ENCODE measurements at places on chromosomes 7 and 10.
A peak's percentile ranks its signal among the peaks of the same experiment; 100 is the strongest.

GRCh38 chr7:27950123-27950522 is 210.2 kb downstream of the TAX1BP1 start:
- no peak for DNase-seq

- DNase-seq: no peak
These were observed 2.0 kb downstream of the MTPN start for GRCh38 chr7:135975166-135975565.

- DNase-seq: no peak
These were observed 66.1 kb downstream of the GRM8 start for GRCh38 chr7:127186686-127187085.

DNA sequence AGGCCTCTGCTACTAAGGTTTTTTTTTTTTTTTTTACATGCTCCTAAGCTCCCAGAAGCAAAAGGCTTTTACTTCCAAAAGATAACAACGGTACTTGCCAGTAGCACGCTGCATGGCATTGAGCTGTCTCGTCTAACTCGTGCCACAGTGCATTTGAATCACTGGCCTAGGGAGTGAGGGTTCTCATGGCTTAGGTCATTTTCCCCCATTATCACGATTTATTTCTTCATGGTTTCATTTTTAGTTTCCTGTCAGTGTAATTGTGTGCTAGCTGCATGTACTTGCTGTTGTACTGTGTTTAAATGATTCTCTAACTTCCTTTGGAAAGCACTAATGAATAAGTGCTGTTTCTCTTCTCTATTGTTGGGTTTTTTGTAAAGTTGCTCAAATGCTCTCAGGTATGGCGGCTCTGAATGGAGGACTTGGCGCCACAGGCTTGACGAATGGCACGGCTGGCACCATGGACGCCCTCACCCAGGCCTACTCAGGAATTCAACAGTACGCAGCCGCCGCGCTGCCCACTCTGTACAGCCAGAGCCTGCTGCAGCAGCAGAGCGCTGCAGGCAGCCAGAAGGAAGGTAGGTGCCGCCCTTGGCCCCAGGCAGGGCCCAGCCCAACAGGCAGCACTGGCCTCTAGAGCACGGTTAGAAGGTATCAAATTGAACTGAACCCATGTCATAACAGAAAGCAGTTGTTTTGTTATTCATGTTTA is 290.5 kb downstream of the USP6NL start:
- no peak for DNase-seq

DNA sequence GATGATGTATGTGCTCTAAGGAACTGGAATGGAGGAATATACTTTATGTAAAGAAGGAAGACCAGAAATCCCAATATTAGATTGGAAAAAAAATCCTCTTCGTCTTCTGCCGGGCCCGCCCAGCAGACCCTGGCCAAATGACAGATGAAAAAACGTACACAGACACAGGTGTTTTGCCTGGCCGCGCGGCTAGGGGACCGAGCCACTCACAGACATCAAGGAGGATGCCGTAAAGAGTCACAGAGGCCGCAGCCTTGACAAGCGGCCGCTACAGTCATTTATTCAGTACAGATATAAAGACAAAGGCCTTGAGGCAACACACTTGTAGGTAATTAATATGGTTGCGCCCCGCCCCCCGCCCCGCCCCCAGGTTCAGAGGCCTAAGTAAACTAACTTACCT is 594.1 kb downstream of the GRM8 start:
- no peak for DNase-seq

DNA sequence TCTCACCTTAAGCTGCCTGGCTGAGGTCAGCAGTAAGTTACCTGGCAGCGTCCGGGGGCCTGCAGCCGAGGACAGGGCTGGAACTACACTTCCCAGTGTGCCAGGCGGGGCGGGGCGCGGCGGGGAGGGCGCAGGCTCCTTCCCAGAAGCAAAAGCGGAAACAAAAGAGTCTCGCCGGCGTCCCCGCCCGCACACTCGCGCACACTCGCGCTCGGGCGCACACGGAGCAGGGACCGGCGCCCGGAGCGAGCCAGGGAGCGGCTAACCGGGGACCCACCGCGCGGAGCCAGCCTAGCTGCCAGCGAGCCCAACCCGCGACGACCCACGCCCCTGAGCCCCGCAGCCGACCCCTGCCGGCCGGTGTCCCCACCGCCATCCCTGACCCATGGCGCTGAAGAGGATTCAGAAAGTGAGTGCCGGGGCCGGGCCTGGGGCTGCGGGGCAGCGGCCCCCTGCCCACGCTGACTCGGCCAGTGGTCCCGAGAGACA is at the start of gene UBE2D1:
TSS of gene UBE2D1 (plus strand) at position 190 of the 489 bp plus-strand sequence. CDS start at position 386, 196 bp downstream.
- DNase-seq: peak; percentile 80

DNA sequence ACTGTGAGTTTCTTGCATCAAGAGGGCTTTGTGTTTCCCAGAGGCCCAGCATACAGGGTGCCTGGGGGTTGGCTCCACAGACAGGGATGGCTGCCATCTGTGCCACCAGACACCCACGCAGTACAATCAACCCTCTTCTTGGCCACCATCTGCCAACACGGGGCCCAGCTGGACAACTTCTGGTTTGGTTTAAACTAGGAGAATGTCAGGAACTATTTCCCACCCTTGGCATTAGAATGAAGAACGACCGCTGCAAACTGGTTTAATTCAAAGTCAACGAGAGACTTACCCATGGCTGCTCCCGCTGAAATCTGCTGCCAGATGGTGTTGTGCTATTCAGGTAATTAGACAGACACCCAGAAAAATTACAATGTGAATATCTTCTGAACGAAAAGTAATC is 27.8 kb downstream of the NMT2 start:
- no peak for DNase-seq

DNA sequence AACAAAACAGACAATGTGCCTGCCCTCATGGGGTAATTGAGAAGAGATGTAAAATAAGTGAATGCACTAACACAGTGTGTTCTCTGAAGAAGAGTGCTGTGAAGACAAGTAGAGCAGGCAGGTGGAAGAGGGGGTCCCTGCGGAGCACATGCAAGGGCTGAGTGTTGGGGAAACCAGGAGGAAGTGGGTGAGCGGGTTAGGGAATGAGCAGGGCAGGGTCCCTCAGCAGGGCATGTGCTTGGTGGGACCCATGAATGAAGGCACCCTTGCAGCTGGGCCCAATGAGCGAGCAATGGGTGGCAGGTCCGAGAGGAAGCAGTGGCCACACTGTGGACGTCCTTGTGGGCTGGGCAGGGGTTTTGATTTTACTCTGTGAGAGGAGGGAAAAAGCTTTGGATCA is 376.6 kb upstream of the COBL start:
- no peak for DNase-seq

Data from stimulated activated CD4-positive, alpha-beta T cell treated with anti-CD3 and anti-CD28 coated beads, Interleukin-4, amount 100 ng/mL, for 48 hours (primary cell).